CD8-positive, alpha-beta memory T cell (primary cell): ENCODE measurements at places on chromosomes 5 and 9. TPM values are rescaled to one million over a fixed set of nuclear protein-coding genes. Genes with fewer than 3 reads are reported as not detected.

Gene PAEP
- not detected for total RNA-seq

Gene C5orf58
- not detected for total RNA-seq

Gene ABLIM3
- total RNA-seq, result 0.09 TPM

Gene IFNA13
- total RNA-seq, result not detected

Gene SOX30
- total RNA-seq, result 0.09 TPM

Gene ANKDD1B
- total RNA-seq, result 0.44 TPM

Gene TMEM174
- total RNA-seq, result not detected

DNA sequence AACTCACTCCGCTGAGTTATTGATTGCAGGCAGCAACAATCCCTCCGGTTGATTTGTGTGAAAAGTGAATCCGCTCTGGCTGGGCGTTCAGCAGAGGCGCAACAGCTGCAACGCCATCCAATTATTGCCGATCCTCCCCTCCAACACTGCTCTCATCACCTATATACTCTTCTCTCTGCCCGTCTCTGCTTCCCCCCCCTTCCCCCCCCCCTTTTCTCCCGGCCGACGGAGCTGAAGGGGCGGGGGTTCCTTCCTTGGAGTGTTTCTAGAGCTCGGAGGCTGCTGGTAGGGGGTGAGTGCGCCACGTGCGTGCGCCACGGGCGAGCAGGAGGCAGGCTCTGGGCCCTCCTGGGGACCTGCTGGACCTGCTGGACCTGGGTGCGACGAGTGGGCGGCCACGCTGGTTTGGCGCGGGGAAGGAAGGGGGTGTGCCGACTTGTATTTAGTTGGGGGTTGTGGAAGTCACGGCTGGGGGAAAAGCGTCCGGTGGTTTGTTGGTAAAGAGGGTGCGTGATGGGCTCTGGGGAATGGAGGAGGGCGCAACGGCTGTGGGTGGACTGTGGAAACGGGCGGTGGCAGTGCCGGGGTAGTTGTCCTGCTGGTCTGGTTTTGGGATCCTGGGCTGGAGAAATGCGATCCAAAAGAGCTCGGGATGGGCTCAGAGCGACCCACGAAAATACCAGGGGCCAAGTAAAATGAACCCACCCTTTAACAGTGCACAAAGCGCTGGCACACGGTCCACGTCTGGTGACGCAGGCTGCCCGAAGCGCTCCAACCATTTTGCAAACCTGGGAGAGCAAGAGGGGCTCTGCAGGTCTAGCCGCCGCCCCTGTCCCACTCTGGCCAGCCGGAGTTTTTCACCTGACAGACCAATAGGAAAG lies 6.4 kb upstream of the MEF2C start:
- no peak for DNase-seq

GRCh38 chr9:371349-371748 lies 156.7 kb downstream of the DOCK8 start:
- no peak for DNase-seq

DNA sequence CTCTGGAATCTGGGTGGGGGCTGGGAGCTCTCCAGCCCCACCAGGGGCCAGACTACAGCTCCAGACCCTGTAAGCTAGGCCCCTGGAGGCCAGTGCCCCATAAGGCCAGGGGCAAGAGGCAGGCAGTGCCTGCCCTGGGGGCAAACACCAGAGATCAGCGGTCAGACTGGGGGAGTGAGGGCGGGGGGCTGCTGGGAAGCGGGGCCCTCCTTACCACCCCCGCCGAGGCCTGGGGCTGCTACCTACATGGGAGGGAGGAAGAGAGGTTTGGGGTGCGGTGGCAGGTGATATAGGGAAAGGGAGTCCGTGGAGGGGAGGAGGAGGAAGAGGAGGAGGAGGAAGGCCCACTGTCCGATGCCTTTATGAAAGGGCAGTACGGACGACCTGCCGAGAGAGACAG lies 12.7 kb downstream of the PRR7 start:
- DNase-seq, result no peak

GRCh38 chr9:130847306-130848217 lies 12.5 kb downstream of the ABL1 start:
- DNase-seq, result no peak

GRCh38 chr9:70525519-70525918 lies 111.1 kb upstream of the KLF9 start:
- no peak for DNase-seq

GRCh38 chr9:129420721-129421120 lies 200.2 kb downstream of the C9orf50 start:
- no peak for DNase-seq

GRCh38 chr9:101477214-101477613 lies 41.6 kb upstream of the ALDOB start:
- no peak for DNase-seq

DNA sequence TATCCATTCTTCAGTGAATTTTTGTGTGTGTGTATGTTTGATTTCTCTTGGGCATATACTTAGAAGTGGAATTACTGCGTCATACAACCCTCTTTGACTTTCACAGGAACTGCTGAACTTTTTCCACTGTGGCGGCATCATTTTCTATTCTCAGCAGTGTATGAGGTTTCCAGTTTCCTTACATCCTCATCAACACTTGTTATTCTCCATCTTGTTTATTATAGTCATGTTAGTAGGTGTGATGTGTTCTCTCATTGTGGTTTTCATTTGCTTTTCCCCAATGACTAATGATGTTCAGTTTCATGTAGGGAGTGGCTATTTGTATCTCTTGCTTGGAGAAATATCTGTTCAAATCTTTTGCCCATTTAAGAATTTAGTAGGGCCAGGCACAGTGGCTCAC lies 2.6 kb downstream of the ZNF79 start:
- no peak for DNase-seq

DNA sequence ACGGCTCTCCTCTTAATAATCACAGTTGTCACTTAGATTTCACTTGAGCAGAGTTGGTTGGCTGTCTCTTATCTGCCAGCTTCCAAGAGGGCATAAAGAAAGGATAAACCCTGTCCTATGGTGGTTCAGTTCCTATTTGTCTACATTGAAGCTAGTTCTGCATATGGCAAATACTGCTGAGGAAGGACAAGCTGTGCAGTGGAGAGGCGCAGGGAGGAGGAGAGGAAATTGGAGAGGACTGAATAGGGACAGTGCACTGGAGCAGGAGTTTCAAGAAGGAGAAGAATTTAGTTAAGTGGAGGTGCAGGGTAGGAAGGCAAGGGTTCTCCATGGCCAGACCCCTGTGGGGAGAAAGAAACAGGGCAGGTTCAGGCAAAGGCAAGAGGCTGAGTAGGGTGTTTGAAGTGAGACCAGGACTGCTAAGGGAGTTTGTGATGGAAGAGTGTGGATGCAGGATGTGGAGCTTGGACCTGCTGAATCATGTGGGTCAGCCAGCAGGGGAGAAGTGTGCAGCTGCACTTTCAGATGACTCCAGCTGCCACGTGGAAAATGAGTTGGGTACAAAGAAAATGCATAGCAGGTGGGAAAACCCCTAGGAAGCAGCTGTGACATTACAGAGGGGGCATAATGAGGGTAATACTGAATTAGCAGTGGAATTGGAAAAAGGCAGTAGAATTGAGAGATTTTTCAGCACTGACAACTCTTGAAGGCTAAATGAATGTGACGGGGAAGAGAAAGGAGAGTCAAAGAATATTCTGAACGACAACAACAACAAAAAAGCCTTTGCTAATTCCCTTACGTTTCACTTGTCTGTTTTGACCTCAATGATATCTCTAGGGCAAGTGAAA lies 66.8 kb downstream of the MAMDC2 start:
- no peak for DNase-seq

GRCh38 chr5:144206141-144206540 lies 35.5 kb downstream of the KCTD16 start:
- DNase-seq, result no peak
